ENCODE measurements at places on chromosomes 11 and 22.

DNA sequence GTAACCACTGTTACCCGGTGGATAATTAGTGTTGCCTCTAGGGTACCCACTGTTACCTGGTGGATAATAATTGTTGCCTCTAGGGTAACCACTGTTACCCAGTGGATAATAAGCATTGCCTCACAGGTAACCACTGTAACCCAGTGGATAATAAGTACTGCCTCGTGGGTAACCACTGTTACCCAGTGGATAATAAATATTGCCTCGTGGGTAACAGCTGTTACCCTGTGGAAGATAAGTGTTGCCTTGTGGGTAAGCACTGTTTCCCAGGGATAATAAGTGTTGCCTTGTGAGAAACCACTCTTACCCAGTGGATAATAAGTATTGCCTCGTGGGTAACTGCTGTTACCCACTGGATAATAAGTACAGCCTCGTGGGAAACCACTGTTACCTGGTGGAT lies 9.3 kb upstream of the NXPE4 start:
- no peak for DNase-seq

DNA sequence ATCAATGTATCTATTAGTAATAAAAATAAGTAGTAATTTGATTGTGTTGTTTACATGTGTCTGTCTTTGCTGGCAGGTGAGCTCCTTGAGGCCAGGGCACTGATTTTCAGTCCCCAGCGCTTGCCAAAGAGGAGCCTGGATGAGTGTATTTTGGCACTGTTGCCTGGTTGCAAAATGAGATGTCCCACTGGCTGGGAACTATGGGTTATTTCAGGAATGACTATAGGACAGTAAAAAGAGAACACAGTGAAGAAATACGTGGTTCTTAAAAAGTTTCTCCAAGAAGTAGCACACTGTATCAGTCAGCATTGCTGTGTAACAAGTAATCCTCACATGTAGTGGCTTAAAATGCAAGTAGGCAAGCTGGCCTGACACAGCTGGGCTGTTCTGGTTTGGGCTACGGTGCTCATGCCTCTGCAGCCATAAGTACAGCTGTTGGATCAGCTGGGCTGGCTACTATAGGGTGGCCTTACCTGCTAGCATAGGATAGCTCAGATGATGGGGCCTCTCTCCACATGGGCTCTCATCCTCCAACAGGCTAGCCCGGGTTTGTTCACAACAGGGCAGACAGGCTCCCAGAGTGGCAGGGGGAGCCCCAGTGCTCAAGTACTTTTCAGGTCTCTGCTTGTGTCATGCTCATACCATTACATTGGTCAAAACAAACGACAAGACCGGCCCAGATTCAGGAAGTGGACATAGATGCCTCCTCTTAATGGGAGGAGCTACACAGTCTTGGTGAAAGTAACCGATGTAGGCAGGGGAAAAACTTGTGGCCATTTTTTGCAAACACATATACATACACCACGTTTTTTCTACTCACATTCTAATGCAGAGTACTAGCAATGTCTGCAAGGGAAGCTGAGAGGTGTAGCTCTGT lies 399.1 kb downstream of the LARGE1 start:
- DNase-seq = no peak

GRCh38 chr11:118715245-118715831 lies 35.9 kb upstream of the TREH start:
- no peak for DNase-seq

DNA sequence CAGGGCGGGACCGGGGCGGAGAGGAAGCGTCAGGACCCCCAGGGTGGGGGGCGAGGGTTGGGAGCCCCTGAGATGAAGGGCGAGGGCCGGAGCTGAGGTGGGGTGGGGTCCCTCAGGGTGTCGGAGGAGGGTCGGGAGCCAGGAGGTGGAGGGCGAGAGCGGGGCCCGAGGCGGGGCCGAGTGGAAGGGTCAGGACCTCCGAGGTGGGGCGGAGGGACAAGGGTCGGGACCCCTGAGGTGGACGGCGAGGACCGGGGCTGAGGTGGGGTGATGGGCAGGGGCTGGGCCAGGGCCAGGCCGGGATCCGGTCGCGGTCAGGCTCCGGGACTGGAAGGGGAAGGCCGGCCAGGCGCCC lies 409 bp downstream of the SMC1B start:
- no peak for DNase-seq

DNA sequence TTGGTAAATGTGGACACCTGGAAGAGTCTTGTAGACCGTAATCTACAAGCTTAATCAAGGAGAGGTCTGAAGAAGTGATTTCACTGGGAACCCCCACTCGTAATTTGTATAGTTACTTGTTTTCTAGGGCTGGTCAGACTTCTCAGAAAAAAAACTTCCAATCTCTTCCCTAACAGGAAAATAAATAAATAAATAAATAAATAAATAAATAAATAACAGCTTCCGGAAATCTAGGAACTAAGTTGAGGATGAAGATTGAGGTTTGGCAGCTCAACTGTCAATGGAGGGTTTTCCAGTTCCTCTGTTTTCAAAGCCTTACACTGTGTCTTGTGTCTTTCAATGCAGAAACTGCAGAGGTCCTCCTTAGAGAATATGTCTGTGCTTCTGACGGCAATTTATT lies 17.7 kb upstream of the TYR start:
- no peak for DNase-seq

DNA sequence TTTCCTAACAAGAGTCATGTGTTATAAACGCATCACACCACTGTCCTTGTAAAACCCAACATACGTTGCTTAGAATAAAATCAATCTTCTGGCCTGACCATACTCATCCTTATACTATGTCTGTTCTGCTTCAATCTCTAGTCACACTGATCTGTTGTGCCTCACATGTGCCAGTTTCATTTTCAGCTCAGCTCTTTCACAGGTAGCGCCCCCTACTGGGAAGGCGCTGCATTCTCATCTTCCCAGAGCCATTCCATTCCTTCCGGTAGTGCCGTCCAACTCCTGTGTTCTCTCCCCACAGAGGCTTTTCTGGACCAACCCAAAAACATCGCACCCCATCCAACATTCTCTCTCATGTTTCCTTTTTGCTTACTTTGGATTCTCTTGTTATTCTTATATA lies 22.2 kb downstream of the CASP5 start:
- DNase-seq = peak; percentile 33
